ENCODE measurements at places on chromosomes 4 and X.
A peak's percentile ranks its signal among the peaks of the same experiment; 100 is the strongest.

DNA sequence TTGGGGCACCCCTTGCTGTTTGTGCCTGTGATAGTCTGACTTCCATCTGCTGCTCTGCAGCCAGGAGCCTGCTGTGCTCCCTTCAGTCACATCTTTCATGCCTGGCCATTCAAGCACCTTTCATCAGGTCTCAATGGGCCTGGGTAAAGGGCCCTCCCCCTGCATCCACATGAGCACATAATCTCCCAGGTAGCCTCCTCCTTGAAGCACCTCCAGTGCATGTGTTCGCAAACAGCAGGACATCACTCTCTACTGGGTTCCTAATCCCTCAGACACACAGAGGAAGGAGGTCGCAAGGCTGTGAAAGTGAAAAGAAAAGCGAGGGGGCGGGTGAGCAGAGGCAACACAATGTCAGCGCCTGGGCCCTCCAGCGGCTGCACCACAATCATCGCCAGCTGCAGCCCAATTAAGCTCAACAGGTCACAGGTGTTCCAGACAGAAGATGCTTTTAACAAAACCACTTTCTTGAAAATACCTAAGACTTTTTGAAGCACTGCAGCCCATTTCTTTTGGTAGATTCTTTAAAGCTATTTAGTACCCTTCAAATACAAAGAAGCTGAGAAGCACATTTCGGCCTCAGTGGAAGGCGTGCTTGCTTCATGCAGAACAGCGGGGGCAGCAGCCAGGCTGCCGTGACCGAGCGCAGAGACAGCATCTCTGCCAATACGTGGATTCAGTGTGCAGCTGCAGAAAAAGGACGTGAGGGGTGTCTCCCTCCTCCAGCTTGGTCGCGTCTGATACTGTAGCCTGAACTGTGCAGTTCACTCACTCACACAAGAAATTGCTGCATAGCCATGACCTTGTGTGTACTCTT is 92.2 kb upstream of the SPRY1 start:
- DNase-seq = peak; percentile 91

- no peak for DNase-seq
Measured at GRCh38 chr4:137427411-137427810, 104.9 kb downstream of the PCDH18 start.

DNA sequence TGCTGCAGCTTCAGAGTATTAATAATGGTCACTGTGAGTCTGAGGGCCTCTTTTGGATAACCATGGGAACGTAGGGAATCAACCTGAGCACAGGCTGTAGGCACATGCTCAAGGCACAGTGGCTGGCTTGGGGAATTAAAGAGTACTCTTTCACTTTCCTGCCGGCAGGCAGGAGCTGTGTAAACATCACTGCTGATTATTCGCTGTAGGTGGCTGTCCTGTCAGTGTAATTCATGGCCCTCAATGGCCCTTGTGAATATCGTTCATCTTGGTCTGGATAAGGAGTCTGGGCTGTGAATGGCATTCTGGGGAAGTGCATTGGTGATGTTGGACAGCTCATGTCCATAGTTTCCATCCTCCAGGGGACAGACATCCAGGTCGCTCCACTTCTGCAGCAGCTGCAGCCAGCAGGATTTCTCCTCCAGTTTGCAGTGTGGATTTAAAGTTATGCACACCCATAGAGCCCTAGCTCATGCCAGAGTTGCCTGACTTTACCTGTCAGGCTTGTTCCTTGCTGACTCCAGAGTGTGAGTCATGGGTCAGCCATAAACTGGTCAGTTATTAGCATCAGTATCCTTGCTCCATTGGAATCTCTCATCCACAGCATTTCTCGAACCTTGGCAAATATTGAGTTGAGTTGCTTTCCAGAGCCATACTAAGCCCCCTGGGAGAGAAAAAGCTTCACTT is 43.0 kb downstream of the C4orf33 start:
- no peak for DNase-seq

GRCh38 chr4:158810487-158811215 is 41.8 kb downstream of the FNIP2 start:
- no peak for DNase-seq

DNA sequence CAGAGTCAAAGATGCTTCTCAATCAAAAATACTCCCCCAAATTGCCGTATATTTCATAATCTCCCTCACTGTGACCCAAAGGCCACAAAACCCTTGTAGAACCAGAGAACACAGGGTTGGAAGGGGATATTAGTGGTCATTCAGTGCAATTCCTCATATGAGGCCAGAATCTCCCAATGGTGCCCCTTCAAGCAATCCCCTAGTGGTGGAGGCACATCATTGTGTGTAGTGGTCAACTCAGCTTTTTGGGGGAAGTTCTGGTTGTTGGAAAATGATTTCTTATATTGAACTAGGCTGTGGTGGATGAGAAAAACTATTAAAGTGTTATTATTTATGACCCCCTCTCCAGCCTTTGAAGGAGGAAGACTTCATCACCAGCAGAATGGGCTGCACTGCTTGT is 17.6 kb upstream of the BOD1L1 start:
- no peak for DNase-seq
